Pancreas (tissue), 10 donors: ENCODE measurements at places on chromosomes 12 and 14. TPM values are rescaled to one million over a fixed set of nuclear protein-coding genes. Genes with fewer than 3 reads are reported as not detected.

- H3K27ac ChIP-seq: no peak overlapping the region
- H3K4me1 ChIP-seq: peaks cover 38% of the 10 kb centered on the region
- H3K27me3 ChIP-seq: no peaks in the 10 kb centered on the region
- DNase-seq: peak; percentile 10
Observed at GRCh38 chr14:77000340-77001270, 27.9 kb downstream of the IRF2BPL start.

Gene GLIPR1L1
- not detected for total RNA-seq

Gene GPRC5A
- total RNA-seq: 2.1 TPM

DNA sequence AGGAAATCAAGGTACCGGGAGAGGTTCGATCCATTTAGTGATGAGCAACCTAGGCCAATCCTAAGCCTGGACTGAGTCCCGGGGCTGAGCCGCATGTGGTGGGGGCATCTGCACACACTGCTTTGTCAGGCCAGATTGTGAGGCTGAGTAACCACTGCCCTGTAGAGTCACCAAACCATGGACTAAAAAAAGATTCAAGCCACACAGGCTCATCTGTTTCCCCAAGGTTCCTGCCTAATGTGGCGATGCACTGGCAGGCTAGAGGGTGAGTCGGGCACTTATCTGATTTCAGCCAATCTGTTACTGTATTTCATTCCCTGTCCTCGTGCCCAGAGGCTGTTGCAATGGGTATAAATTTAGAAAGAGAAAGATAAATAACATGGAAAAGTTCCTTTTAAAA lies 140.8 kb downstream of the TTC7B start:
- no peak for DNase-seq
- no peak overlapping the region for H3K4me3 ChIP-seq
- no peak overlapping the region for H3K27ac ChIP-seq
- H3K27me3 ChIP-seq: no peaks in the 10 kb centered on the region

GRCh38 chr12:86601550-86602308 lies 345.5 kb upstream of the MGAT4C start:
- H3K27ac ChIP-seq: no peak overlapping the region
- H3K27me3 ChIP-seq: no peaks in the 10 kb centered on the region
- no peaks in the 10 kb centered on the region for H3K4me1 ChIP-seq
- H3K36me3 ChIP-seq: no peaks in the 10 kb centered on the region

- no peaks in the 10 kb centered on the region for H3K27me3 ChIP-seq
- H3K27ac ChIP-seq: no peak overlapping the region
- H3K4me1 ChIP-seq: no peaks in the 10 kb centered on the region
- H3K4me3 ChIP-seq: no peak overlapping the region
- H3K36me3 ChIP-seq: no peaks in the 10 kb centered on the region
- DNase-seq: no peak
Observed at GRCh38 chr12:81809829-81810595, 50.9 kb upstream of the PPFIA2 start.

Gene CRIP1
- 2.7 TPM for total RNA-seq

GRCh38 chr12:52351196-52352059 lies 15.9 kb downstream of the KRT85 start:
- peaks cover 15% of the 10 kb centered on the region for H3K4me1 ChIP-seq
- no peak overlapping the region for H3K27ac ChIP-seq
- no peaks in the 10 kb centered on the region for H3K36me3 ChIP-seq
- peak; percentile 60 for DNase-seq
- no peak overlapping the region for H3K4me3 ChIP-seq

- no peak overlapping the region for H3K4me3 ChIP-seq
- H3K36me3 ChIP-seq: no peaks in the 10 kb centered on the region
- H3K27me3 ChIP-seq: no peaks in the 10 kb centered on the region
- no peaks in the 10 kb centered on the region for H3K4me1 ChIP-seq
- DNase-seq: no peak
Observed at GRCh38 chr12:104643093-104643818, 186.5 kb downstream of the CHST11 start.

Gene PCED1B
- 3.8 TPM for total RNA-seq

DNA sequence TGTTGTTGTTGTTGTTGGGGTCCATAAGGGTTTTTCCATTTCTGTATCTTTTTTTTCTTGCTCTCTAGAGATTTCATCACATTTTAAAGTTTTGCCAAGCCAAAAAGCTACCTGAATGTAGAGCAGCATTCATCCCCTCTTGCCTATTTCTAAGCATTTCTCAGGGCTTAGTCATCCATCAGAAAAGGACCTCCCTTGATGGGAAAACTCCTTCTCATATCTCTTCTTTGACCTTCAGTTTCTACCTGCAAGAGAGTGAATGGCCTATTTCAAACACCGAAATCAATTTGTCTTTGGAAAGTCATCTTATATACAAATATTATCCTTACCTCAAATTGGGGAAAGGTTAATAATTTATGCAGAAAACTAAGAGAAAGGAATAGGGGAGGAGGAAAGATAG lies 4.5 kb downstream of the MYBPC1 start:
- DNase-seq: no peak
- no peaks in the 10 kb centered on the region for H3K27me3 ChIP-seq
- peaks cover 20% of the 10 kb centered on the region for H3K4me1 ChIP-seq
- no peak overlapping the region for H3K27ac ChIP-seq
- H3K36me3 ChIP-seq: no peaks in the 10 kb centered on the region

DNA sequence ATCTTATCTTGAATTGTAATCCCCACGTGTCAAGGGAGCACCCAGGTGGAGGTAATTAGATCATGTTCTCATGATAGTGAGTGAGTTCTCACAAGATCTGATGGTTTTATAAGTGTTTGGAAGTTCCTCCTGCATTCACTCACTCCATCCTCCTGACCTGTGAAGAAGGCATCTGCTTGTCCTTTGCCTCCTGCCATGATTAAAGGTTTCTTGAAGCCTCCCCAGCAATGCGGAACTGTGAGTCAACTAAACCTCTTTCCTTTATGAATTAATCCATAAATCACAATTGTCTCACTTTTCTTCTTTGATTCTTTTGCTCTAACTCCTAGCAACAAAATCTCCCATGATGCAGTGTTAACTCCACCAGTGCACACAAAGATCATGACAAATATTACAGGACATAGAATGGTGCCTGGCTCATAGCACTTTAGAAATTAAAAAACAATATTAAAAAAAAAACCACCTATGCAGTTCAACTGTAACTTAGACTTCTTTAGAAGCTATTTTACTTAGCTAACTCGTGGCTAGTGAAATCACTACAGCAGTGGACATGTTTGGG lies 37.6 kb upstream of the MGAT4C start:
- no peaks in the 10 kb centered on the region for H3K4me1 ChIP-seq
- H3K36me3 ChIP-seq: no peaks in the 10 kb centered on the region
- H3K27ac ChIP-seq: no peak overlapping the region
- H3K27me3 ChIP-seq: no peaks in the 10 kb centered on the region
- no peak for DNase-seq
- no peak overlapping the region for H3K4me3 ChIP-seq

Gene TTC6
- total RNA-seq: not detected

Gene TBX5
- not detected for total RNA-seq

DNA sequence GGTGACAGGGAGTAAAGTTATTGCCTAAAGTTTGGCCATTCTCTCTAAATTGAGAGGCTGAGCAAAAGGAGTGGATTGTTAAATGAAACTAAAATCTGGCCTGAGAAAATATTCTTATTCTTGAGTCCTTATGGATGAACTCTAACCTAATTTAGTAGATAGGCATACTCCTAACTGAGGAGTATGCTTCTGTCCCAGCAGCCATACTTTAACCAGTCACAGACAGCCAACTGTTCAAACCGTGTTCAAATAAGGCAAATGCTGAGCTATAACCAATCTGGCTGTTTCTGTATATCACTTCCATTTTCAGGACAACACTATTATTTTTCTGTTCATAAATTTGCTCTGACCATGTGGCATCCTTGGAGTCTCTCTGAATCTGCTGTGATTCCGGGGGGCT lies 75.9 kb upstream of the RERGL start:
- no peaks in the 10 kb centered on the region for H3K36me3 ChIP-seq
- no peak overlapping the region for H3K27ac ChIP-seq
- no peak for DNase-seq
- no peak overlapping the region for H3K4me3 ChIP-seq

Gene ATP6V1D
- 40.2 TPM for total RNA-seq

- H3K27me3 ChIP-seq: no peaks in the 10 kb centered on the region
- no peaks in the 10 kb centered on the region for H3K36me3 ChIP-seq
- no peaks in the 10 kb centered on the region for H3K4me1 ChIP-seq
- no peak overlapping the region for H3K27ac ChIP-seq
Observed at GRCh38 chr14:105883066-105884005, 357.0 kb downstream of the TMEM121 start.

DNA sequence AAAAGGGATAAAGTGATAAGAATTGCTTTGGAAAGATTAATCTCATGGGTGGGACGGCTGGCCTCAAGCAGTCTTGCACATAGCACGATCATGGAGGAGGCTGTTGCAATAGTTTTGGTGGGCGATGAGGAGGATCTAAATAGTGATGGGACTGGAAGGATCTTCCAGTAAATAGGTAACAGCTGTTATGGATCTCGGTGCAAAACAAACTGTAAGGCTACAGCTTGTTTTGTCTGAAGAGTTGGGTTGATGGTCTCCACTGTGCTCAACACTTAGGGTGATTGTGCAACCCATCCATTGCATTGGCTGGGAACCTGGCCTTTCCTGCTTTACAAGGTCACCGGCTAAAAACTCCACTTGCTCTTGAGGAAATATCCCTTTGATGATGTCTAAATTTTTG lies 21.0 kb downstream of the IGF1 start:
- H3K4me3 ChIP-seq: no peak overlapping the region
- H3K27me3 ChIP-seq: no peaks in the 10 kb centered on the region
- no peaks in the 10 kb centered on the region for H3K36me3 ChIP-seq
- no peak for DNase-seq
- no peaks in the 10 kb centered on the region for H3K4me1 ChIP-seq
- H3K27ac ChIP-seq: no peak overlapping the region

GRCh38 chr14:63404906-63405305 lies 86.2 kb upstream of the GPHB5 start:
- no peak overlapping the region for H3K4me3 ChIP-seq
- no peaks in the 10 kb centered on the region for H3K4me1 ChIP-seq
- H3K27ac ChIP-seq: no peak overlapping the region
- no peak for DNase-seq
